ENCODE measurements at places on chromosomes 7 and 10. TPM values are rescaled to one million over a fixed set of nuclear protein-coding genes. Genes with fewer than 3 reads are reported as not detected.

VGF gene
- 183 TPM for total RNA-seq

STEAP4 gene
- total RNA-seq = not detected

CPA4 gene
- 0.15 TPM for total RNA-seq

VIPR2 gene
- not detected for total RNA-seq

CTBP2 gene
- 110 TPM for total RNA-seq

TRPV6 gene
- not detected for total RNA-seq

GHRHR gene
- total RNA-seq = not detected

RARRES2 gene
- total RNA-seq = 2.2 TPM

Data from melanocyte of skin (primary cell).